Iris pigment epithelial cell (primary cell): ENCODE measurements at places on chromosomes 7 and 10.

GRCh38 chr7:6500691-6501090 lies 50.6 kb downstream of the GRID2IP start:
- DNase-seq = no peak

- no peak for DNase-seq
Observed at GRCh38 chr7:50151001-50151400, 58.0 kb upstream of the ZPBP start.

- no peak for DNase-seq
Observed at GRCh38 chr10:74705358-74705980, 120.9 kb upstream of the KAT6B start.

DNA sequence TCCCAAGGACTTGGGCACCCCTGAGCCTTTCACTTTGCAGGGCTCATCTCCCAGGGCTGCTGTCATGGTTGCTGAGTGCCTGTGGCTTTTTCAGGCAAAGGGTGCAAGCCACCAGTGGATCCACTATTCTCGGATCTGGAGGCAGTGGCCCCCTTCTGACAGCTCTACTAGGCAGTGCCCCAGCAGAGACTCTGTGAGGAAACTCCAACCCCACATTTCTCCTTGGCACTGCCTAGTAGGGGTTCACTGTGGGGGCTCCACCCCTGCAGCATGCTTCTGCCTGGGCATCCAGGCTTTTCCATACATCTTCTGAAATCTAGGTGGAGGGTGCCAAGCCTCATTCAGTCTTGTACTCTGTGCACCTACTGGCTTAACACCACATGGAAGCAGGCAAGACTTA lies 675.0 kb upstream of the MBL2 start:
- no peak for DNase-seq

- DNase-seq = peak; percentile 37
Observed at GRCh38 chr7:128021366-128021765, 9.9 kb downstream of the LRRC4 start.

DNA sequence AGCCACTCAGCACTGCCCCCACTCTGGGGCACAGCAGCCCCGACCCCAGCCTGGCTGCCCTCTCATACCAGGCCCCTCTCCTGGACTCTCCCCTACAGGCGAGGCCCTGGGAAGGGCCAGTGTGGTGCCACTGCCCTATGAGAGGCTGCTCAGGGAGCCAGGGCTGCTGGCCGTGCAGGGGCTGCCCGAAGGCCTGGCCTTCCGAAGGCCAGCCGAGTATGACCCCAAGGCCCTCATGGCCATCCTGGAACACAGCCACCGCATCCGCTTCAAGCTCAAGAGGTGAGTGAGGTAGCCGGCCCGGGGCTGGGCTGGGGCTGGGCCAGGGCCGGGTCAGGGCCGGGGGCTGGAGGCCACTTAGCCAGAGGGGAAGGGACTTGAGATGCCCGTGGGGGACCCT lies 64.3 kb downstream of the GTF2IRD1 start:
- DNase-seq = no peak

DNA sequence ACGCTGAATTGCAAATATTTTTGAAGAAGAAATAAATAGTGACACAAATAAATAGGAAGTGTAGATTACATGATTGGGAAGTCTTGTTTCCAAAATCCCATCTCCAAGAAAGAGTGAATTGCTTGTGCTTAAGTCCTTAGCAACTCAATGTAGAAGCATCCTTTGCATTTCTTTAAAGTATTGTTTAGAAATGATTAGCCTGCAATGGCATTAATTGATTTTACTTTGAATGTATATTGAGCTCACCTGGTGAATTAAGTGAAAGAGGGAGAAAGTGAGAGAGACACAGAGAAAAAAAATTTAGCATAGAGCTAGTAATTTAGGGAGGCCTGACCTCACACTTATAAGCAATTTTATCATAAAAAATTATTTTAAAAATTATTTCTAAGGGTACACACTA lies 49.0 kb upstream of the PCLO start:
- no peak for DNase-seq

DNA sequence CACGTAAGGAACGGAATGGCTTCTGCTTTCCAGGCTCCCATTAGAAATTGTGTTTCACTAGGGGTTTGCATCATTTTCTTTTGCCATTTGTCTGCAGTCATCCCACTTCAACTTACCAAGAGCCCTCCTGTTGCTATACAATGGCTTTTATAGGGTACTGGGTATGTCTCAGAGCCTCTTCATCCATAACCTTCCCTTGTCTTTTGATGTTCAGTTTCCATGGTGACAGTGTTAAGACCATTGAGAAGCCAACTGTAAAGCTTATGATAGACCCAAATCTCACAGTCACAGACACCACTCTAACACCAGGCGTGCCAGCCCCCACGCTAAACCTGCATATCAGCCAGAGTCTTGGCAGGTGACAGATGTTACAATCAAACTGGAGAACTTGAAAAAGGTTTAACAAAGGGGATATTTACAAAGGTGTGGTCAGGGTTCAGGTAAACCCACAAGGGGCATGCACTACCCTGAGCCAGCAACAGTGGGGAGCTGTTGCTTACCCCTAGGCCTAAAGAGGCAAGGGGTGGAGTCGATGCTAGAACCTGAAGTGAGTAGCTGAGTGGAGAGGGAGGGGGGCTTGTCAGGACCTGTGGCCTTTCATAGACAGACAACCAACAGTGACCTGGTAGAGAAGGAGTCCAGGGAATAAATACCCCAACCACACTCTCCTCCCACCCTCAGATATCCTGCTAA lies 53.2 kb upstream of the ABLIM1 start:
- DNase-seq = no peak

GRCh38 chr7:40531956-40532355 lies 397.2 kb downstream of the SUGCT start:
- no peak for DNase-seq

- no peak for DNase-seq
Observed at GRCh38 chr7:71661671-71662224, 529.8 kb downstream of the GALNT17 start.
